ENCODE measurements at places on chromosomes 1 and 21.

GRCh38 chr1:25795946-25796810, 3.8 kb upstream of the SELENON start:
- DNase-seq, result peak; percentile 37

DNA sequence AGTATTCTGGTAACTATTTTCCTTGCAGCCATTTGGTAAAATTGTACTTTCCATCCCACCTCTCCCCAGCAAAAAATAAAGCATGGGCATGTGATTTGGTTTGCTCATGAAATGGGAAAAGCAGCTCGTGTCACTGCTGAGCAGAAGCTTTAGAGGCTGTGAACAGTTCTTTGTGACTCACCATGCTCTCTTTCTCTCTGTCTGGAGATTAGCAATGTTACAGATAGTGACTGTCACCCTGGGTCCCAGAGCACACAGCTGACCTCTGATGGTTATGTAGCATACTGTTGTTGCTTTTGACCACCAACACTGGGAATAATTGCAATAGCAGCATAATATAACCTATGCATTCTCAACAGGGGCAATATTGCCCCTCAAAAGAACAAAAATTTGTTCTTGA, 70.6 kb downstream of the RGS2 start:
- DNase-seq, result no peak

DNA sequence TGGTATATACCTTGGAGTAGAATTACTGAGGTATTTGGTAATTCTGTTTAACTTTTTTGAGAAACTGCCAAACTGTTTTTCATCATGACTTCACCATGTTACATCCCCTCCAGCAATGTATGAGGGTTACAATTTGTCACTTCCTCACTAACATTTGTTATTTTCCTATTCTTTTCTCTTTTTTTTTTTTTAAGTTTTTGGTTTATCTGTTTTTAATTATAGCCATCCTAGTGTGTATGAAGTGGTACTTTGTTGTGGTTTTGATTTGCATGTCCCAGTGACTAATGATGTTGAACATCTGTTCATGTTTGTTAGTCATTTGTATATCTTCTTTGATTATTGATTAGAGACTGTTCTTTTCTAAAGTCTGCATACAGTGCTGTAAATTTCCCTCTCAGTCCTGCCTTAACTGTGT, 147.3 kb downstream of the HS2ST1 start:
- no peak for DNase-seq

- peak; percentile 19 for DNase-seq
Measured at GRCh38 chr1:32538887-32539583, at the start of gene ZBTB8A. TSS of gene ZBTB8A (plus strand) at chr1:32539427. CDS start at chr1:32592932, 53,505 bp downstream.

DNA sequence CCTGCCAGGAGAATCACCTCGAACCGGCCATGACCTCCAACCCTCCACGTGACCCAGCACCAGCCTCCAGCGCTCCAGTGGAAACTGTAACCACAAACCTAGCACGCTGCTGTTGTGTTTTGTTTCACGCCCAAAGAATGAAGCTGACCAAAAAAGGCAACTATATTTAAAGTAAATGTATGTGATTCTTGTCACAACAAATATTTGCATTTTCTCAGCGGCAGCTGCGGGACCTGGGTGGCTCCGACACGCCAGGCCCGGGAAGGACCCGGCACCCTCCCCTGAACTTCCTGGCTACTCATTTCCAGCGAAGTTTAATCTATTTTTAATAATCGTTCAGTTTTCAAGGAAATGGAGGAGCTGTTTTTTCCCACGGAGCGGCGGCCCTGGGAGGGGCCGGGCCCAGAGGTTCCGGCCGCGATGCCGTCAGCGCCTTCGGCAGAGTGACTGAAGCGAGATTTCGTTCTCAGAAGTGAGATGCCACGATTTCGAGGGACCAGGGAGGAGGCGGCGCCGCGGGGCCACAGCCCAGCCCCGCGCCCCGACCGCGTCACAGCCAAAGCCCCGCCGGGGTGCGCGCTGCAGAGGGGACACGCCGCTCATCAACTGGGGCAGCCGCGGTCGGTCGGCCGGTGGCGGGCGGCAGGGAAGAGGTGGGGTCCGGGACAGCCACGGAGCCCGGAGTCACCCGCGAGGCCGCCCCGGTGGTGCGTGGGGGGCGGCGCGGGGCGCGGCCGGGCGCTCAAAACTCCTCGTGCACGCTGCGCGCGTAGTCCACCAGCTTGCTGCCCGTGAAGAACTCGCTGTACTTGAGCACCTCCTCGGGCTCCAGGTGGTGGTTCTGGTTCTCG, 3.0 kb upstream of the TNFRSF4 start:
- no peak for DNase-seq

- DNase-seq, result no peak
Measured at GRCh38 chr1:212232090-212232489, 53.1 kb upstream of the PPP2R5A start.

DNA sequence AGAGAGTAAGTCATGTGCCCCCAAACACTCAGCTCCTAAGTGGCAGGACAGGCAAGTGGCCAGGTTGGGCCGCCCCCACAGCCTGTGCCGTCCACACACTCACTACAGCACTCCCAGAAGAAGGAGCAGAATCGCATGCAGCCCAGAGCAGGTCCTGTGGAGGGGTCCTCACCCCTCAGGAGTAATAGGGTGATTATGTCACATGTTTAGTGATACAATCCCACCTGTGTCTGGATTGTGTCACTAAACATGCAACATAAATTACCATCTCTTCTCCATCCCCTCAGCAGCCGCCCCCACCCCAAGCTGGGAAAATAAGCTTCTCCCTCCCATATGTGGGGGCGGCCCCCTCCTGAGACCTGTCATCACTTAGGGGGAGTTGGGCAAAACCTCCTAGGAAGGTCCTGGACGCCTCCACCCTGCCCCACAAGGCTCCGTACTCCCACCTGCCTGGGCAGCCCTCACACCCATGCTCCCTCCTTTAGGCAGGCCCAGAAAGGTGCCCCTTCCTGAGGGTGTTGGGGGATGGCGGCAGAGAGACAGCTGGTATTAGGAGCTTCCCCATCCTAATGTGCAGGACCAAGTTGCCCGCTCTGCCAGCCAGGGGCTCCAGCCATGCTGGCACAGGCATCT, 56.9 kb downstream of the STUM start:
- no peak for DNase-seq

DNA sequence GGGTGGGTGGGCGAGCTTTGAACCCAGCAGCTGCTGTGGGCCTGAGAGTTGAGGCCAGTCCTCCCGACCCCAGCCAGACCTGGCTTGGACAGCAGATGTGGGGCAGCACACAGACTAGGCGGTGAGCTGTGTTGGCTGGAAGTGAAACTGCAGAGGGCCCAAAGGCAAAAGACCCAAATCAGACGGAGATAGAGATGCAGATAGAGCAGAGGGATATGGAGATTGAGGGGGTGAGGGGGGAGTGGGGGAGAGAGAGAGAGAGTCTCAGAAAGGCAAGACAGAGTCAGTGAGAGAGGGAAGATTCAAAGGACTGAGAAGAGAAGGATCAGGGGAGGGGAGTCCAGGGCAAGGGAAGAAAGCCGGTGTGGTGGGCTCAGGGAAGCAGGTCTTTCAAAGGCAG, 17.0 kb upstream of the POU3F1 start:
- no peak for DNase-seq

DNA sequence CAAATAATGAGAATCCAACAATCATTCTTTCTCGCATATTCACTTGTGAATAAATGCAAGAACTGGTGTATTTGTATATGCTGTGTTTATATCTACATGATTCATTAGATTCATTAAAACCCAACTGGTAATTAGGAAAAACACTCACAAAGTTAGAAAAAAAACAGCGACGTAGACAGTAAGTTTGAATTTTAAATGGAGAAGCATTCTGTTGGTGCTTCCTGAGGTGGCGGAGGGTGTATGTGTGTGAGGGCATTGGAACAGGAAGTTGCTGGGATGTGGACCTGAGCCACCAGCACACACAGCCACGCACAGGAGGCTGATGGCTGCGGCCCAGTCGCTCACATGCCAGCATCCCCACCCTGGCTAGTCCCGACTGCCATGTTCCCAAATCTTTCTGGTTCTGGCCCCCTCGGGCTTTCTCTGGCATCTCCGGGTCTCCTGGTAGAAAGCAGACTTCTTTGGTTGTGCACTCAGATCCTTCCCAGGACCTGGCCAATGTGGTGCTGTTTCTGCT, 121.6 kb upstream of the IRF2BP2 start:
- DNase-seq, result no peak

DNA sequence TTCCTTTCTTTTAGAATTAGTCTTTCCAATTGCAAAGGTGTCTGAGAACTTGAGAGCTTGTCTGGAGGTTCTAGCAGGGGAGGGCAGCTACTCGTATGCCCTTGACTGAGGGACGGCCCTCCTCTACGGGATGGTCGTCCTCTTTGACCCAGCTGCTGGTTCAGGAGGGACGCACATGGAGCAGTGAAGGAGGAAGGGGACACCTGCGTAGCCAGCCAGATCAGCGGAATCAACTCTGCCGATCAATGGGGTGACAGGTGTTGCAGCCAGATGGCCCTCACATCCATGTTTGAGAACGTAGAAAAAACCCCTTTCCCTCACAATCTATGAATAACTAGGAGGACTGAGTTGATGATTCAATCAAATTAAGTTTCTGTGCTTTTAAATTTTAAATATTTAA, 15.7 kb upstream of the A3GALT2 start:
- no peak for DNase-seq

DNA sequence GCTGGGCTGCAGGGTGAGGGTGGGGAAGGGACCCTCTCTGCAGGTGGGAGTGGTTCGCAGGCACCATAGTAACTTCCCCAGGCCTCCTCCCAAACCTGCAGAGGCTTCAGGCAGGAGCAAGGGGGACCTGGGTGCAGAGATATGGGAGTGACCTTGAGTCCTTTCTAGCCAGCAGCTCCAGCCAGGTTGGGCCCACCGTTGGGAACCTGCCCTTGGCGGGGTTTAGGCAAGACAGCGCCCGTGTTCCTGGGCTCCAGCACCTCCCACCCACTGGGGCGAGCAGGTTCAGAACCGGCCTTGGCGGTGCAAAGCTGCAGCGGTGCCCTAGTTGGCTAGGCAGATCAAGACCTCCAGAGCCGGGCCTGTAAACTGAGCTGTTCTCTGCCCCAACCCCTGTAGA, 2.2 kb upstream of the PRDM16 start:
- DNase-seq, result no peak

DNA sequence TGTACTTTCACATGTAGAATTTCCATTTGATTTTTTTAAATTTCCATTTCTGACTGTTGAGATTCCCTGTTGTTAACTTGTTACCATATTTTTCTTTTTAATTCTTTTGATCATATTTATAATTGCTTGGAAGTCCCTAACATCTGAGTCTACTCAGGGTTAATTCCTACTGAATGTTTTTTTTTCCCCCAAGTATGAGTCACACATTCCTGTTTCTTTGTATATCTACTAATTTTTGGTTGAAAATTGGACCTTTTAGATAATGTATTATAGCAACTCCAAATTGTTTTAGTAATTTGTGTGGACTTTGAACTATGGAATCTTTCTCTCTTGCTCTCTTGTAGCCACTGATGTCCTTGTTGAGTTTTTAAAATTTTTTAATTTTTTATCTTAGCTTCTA, 54.6 kb downstream of the STXBP3 start:
- no peak for DNase-seq

- no peak for DNase-seq
Measured at GRCh38 chr1:218499011-218499691, 154.0 kb downstream of the TGFB2 start.

DNA sequence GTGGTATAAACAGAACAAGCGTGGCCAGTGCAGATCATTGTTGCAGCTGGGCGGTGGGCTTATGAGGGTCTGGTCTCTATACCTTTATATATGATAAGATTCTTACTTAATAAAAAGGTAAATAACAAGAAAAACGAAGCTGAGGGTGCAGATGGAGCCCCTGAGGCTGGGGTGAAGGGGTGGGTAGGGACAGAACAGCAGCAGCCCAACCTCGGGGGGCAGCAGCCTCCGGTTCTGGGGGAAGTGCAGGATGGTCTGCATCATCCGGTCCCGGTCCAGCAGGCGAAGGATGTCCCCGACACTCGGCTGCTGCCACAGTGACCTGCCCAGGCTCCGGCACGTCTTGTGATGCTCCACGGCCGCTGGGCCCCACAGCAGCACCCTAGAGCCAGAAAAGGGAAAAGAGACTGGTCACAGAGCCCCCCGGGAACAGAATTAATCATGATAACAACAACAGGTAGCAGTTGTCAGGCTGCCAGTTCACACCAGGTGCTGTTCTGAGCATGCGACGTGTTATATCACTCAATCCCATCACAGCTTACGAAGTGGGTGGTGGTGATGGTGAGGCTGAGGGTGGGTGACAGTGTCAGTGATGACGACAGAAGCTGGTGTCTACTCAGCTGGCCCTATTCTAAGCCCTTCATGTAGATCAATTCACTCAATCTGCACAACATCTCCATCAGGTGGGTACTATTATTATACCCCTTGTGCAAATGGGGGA, 35.5 kb downstream of the MRAP start:
- no peak for DNase-seq

- no peak for DNase-seq
Measured at GRCh38 chr1:96416701-96417444, 304.7 kb upstream of the PTBP2 start.

DNA sequence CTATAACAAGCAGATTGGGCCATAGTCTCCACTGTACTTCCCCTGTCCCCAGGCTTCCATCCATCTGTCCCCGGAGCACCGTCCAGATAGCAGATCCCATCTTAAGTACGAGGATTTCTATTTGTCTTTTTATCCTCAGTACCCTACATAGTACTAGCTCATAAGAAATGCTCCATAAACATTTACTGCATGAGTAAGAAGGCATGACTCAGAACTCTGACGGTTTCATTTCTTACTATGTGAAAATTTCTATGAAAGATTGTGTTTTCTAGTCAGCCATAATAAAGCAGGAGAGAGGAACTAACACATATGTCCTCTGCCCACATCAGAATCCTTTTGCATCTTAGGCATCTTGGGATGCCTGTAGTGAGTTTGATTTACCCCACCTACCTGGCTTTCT, 49.5 kb downstream of the CHD1L start:
- no peak for DNase-seq

DNA sequence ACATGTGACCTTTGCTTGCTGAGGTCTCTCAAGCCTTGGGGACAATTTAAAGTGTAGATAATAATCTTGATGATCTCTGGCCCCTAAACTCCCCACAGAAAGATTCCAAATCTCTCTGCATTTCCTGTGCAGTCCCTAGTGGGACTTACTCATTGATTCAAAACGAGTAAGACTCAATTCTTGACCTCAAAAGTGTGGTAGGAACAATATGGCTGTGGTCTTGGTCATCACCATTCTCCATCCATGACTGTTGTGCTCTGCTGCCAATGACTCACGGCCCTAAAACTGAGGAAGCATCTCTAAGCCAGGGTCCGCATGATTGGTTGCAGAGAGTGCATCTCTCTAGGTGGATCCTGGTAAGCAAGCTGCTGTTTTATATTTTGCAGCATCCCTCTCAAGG, 268.0 kb downstream of the PTGER3 start:
- DNase-seq, result no peak

GRCh38 chr1:202361701-202362100, 13.2 kb downstream of the PPP1R12B start:
- no peak for DNase-seq

GRCh38 chr1:190940951-190941350, 463.3 kb upstream of the BRINP3 start:
- no peak for DNase-seq

- DNase-seq, result no peak
Measured at GRCh38 chr1:40648928-40649591, 16.4 kb downstream of the RIMS3 start.

GRCh38 chr1:185281245-185281644, 35.8 kb downstream of the IVNS1ABP start:
- no peak for DNase-seq
